ENCODE measurements at places on chromosomes 1 and 21. TPM values are rescaled to one million over a fixed set of nuclear protein-coding genes. Genes with fewer than 3 reads are reported as not detected.

The STK40 gene
- 140 TPM for total RNA-seq

The ANKRD65 gene
- total RNA-seq = 14.7 TPM

The LCE1C gene
- total RNA-seq = not detected

The MX2 gene
- 10.1 TPM for total RNA-seq

DNA sequence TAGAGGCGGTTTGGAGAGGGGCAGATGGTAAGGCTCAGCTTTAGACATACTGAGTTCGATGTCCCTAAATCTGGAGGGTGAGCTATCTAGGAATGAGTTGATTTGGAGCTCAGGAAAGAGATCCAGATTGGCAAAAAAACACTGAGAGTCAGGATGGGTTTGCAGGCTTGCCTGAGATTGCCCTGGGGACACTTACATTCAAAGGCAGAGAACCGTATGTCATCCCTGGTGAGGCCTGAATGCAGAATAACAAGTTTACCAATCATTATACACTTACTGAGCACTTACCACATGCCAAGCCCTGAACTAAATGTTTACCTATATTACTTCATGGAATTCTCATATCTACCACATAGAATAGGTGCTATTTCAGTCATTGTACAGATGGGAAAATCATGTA, 27.5 kb downstream of the TFAP2E start:
- H3K27ac ChIP-seq = no peak overlapping the region
- H3K4me1 ChIP-seq = no peaks in the 10 kb centered on the region
- DNase-seq = no peak
- H3K27me3 ChIP-seq = no peaks in the 10 kb centered on the region
- H3K36me3 ChIP-seq = no peaks in the 10 kb centered on the region
- no peak overlapping the region for H3K4me3 ChIP-seq
